ENCODE measurements at places on chromosomes 11 and 22.

DNA sequence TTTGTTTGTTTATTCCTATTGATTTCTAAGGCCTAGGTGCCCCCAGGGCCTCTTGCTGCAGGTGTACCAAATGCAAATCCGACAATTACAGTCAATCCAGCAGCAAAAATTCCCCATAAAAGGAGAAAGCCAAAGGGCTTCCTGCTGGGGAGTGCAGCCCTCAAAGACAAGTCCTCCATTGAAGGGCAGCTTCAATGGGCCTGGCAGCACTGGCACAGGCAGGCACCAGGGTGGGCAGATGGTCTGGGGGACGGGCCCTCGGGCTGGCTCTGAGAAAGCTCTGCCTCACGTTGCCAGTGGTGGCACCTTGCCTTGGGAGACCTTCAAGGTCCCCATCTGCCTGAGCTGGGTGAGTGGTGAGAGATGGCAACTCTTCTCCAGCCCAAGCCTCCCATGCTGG, 128.0 kb downstream of the DSCAML1 start:
- no peak for DNase-seq

DNA sequence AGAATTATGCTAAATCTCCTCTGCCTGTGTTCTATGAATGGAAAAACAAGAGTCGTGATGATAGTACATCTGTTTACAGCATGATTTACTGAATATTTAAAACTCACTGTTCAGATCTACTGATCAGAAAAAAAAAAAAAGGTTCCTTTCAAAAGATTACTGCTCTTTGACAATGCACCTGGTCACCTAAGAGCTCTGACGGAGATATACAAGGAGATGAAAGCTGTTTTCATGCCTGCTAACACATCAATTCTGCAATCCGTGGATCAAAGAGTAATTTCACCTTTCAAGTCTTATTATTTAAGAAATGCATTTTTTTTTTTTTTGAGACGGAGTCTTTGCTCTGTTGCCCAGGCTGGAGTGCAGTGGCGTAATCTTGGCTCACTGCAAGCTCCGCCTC, 30.7 kb downstream of the CLTCL1 start:
- DNase-seq = no peak

DNA sequence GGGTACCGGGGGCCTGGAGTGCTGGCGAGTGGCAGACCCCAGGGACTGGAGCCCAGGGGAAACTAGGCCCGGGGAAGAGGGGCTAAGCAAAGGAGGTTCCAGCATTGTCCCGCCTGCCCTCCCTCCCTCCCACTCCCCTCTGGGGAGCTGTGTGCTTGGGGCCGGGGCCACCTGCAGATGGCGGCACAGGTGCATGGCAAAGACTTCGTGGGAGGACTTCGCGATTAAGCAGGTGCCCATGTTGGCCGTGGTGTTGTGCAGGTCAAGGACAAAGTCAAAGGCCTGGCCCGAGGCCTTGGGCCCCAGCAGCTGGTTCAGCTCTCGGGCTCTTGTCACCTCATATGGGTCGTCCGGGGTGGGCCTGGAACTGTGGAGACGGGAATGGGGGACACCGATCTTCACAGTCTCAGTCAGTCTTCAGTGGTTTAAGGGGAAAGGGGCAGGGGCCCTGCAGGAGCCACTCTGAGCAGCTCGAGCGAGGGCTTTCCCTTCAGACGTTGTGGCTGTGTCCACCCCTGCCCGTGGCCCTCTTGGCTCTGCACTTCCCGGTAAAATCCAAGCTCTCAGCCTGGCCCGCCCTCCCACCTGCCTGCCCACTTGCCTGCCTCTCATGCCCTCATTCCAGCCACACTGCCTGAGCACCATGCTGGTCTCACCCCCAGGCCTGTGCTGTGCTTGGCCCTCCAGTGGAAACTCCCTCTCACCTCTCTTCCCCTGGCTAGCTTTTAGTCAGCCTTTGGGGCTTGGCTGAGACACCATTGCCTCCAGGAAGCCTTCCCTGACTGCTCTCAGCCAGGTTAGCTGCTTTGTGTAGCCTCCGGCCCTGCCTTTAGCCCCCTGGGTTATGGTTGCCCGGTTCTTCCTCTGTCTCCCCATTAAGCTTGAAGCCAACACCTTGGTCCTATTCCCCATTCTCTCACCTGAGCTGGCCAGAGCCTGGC, 4.7 kb downstream of the ACY3 start:
- no peak for DNase-seq

GRCh38 chr11:13963169-13963948, 836 bp downstream of the SPON1 start:
- DNase-seq = no peak

GRCh38 chr22:38230108-38230825, 28.5 kb downstream of the MAFF start:
- DNase-seq = no peak

DNA sequence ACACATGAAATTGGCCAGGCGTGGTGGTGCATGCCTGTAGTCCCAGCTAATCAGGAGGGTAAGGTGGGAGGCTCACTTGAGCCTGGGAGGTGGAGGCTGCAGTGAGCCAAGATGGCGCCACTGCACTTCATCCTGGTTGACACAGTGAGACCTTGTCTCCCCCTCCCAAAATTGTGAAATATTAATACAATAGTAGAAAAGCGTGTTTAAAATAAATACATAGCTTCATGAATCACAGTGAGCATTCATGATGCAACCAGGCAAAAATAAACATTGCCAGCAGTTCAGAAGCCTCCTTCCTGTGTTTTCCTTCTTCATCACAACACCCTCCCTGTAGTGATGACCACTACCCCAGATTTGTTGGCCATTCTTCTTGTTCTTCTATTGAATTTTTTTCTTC, 4.3 kb upstream of the TEAD1 start:
- DNase-seq = no peak

GRCh38 chr11:58133309-58134076, 8.2 kb upstream of the OR9I1 start:
- no peak for DNase-seq

GRCh38 chr11:133927690-133928627, 28.8 kb downstream of the IGSF9B start:
- peak; percentile 15 for DNase-seq

Measured in astrocyte of the cerebellum (primary cell).